Anterior cingulate cortex (tissue), 58 donors: ENCODE measurements at places on chromosomes 12 and 14.

DNA sequence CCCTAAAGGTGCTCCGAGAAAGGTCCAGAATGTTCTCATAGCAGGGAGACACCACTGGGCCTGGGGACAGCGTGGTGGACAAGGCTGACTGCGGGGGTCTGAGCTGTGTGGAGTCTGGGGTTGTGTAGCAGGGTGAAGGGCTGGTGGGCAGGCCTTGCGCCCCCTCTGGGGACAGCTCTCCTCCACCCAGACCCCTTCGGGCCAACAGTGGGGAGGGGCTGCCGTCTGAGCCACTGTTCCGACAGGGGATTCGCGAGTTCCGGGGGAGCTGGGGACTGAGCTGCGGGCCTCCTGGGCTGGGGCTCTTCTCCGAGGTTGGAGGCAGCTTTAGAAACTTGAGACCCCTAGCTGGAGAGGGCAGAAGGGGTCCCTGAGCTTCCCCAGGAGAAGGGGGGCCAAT, 32.1 kb downstream of the NCKAP5L start:
- no peak for DNase-seq

- DNase-seq = no peak
These were observed 9.2 kb downstream of the HEBP1 start for GRCh38 chr12:12990700-12991468.

GRCh38 chr12:70267550-70267949, 24.3 kb downstream of the CNOT2 start:
- DNase-seq = no peak

- no peak for DNase-seq
These were observed 12.4 kb upstream of the DPF3 start for GRCh38 chr14:72906316-72906715.

GRCh38 chr12:12376646-12377448, 20.0 kb downstream of the BORCS5 start:
- DNase-seq = no peak

DNA sequence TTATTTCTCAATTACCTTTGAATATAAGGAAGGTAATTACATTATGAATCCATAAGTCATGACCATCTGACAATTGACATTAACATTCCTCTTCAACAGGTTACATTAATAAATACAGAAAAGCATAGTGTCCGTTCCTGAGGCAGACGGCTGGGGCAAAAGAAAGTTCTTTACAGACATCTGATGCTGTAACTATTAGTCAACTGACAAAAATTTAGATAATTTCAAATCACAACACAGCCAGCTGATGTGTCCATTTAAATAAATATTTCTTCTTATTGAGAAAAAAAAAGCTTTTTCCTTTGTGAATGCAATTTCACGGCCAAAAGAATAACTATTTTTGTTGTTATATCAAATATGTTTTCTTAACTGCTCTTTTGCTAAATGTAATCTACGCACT, 9.2 kb upstream of the PYROXD1 start:
- DNase-seq = no peak

- no peak for DNase-seq
These were observed 8.0 kb upstream of the KRT8 start for GRCh38 chr12:52912711-52913430.
